ENCODE measurements at places on chromosomes 3 and 15.

- no peak for DNase-seq
These were observed 47.7 kb upstream of the HERC1 start for GRCh38 chr15:63881431-63881830.

- DNase-seq, result no peak
These were observed 19.0 kb upstream of the AGBL1 start for GRCh38 chr15:86060674-86061073.

- no peak for DNase-seq
These were observed 560.5 kb upstream of the ZNF717 start for GRCh38 chr3:76345878-76346277.

- DNase-seq, result peak; percentile 69
These were observed 91.1 kb downstream of the LINGO1 start for GRCh38 chr15:77541421-77542181.

DNA sequence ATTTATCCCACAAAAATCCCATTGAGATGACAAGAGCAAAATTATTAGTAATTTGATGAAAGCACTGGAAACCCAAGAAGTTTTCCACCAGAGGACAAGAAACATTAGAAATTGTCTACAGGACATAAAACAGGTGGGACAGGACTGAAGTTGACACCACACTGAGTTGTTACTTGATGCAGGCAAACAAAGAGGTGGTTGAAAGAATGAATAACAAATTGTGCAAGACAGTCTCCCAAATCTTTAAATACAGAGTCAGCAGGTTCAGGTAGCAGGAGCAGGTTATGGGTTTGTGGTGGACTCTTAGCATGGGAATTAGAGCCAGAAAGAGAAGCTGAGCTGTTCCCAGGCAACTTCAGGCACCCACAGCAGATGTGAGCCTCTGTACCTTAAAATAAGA is 30.3 kb upstream of the ARRDC4 start:
- DNase-seq, result no peak

- DNase-seq, result no peak
These were observed 608.2 kb upstream of the CCDC54 start for GRCh38 chr3:106768941-106769480.

GRCh38 chr3:35438101-35438500 is 201.2 kb upstream of the ARPP21 start:
- no peak for DNase-seq

- no peak for DNase-seq
These were observed 396.3 kb downstream of the LSAMP start for GRCh38 chr3:116048991-116049390.

DNA sequence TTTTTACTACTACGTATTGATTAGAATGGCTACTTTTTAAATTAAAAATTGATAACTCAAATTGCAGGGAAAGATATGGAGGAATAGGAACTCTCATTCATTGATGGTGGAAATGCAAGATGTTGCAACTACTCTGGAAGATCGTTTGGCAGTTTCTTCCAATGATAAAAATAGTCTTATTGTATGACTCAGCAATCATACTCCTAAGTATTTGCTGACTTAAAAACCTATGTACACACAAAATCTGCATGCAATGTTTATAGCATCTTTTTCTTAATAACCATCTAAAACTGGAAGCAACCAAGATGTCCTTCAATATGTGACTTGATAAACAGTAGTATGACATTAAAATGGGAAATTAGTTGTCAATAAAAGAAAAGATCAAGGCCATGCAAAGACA is 87.4 kb upstream of the LRRC3B start:
- no peak for DNase-seq

DNA sequence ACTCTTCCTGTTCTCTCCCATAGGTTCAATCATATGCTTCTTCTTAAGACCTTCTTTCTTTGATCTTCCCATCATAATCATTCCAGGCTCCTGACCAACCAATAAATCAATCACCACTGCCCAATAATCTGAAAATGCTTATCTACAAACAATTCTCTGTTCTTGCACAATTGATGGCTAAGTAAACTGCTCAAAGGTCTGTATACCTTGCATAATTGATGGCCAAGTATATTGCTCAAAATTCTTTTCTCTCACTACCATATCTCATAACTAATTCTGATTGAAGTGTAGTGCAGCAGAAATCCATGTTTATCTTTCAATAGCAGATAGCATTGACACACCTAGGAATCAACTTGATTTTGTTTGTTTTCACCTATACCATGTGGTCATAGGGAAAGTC is 83.4 kb upstream of the EPHA6 start:
- DNase-seq, result no peak

GRCh38 chr15:23866832-23867231 is 179.7 kb upstream of the NDN start:
- DNase-seq, result no peak

DNA sequence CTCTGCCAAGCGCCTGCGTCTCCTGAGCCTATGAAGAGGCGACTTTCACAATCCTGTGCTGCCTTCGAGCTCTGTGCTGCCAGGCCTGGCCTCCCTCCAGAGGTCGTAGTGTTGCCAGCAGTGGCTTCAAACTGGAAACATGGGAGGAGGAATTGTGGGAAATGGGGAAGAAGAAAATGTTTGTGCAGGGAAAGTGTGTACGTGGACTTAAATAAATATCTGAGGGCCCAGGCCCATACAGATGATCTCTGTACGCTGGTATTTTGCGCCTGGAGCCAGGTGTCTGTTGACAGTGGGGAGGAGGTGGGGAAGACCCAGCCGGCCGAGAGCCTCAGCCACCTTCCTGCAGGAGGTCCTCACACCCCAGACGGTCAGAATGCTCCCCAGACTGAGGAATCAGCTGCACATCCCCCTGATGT is 44.6 kb downstream of the ZBTB38 start:
- peak; percentile 97 for DNase-seq

GRCh38 chr3:149968216-149968615 is 2.5 kb downstream of the PFN2 start:
- DNase-seq, result peak; percentile 16

DNA sequence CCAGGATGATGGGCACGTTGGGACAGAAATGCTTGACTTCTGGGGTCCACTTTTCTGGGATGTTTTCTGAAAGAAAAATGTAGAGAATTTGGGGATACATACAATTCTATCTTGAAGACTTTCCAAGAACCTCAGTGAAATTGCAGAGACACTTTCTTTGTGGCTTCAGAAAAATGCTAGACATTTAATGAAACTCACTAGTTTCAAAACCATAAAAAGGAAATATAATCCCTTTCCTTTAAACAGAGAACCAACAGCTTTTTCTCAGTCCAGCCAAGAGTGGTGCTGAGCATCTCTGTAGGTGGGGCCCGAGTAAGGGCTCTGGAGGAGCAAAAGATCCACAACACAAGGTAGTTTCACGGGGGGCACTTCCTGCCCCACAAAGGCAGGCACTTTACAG is 4.4 kb upstream of the GPX1 start:
- no peak for DNase-seq

DNA sequence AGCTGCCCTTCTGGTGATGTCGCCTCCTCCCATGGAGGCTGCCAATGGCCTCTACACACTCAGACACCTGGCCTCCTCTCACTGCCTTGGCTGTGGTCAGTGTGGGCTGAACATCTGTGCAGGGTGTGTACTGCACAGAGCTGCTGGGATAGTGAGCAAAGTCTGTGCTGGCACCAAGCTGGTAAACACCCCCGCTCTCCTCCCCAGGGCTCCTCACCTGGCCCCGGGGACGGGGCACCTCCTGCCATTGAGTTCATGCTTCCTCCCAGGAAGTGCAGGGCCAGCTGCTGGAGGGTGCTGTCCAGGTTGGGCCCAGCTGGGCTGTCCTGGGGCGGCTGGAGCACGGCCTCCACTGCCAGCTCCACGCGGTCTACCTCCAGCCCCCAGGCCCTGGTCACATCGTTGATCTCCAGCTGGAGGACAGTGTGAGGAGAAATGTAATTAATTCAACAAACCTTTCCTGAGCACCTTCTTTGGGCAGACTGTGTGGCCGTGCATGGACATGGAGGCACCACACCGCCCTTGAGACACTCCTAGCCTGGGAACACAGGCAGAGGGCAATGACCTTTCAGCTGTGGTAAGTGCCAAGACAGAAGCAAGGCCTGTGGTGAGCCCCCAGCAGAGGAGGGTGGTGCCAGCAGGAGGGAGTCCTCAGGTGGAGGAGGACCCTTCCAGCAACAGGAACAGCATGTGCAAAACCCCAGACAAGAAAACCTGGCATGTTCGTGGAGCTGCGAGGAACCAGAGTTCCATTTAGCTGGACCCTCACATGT is 6.8 kb downstream of the STOML1 start:
- DNase-seq, result peak; percentile 55

GRCh38 chr3:192899540-192899982 is 18.1 kb downstream of the MB21D2 start:
- peak; percentile 78 for DNase-seq

DNA sequence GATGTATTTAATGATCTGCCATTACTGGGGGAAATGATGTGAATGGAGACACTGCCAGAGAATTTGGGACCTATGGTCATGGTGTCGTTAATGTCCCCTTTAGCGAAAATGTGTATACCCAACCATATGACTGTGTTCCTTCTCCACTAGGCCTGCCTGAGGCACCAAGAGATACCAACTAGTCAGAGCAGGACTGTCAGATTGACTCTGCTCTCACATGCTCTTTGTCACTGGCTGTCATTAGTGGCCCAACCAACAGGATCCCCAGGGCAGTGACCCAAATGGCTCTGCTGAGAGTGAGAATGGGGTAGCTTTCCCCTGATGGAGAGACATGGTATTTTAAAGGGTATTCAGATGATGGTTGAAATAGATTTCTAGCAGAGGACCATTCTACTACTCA is 2.8 kb downstream of the TAGLN3 start:
- DNase-seq, result no peak

DNA sequence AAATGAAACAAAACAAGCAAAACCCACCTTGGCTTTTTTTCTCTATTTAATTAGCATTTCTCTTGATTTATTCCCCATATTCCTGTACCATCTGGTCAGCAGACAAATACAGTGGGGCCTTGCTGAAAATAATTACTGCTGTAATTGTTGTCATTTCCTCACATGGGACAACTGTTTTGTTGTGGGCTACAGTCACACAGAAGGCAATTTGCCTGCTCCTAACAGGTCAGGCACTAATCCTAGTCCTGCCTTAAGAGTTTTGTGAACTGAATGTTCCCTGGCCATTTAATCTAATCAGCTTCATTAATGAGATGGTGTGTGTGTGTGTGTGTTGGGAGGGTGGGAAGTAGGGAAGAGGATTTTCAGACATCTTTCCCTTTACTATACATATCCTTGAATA is 11.6 kb downstream of the TRPC1 start:
- DNase-seq, result no peak

GRCh38 chr15:52783929-52784798 is 6.0 kb downstream of the ONECUT1 start:
- no peak for DNase-seq

- no peak for DNase-seq
These were observed 182.8 kb downstream of the KCNAB1 start for GRCh38 chr3:156303001-156303707.

- DNase-seq, result no peak
These were observed 21.9 kb upstream of the EHD4 start for GRCh38 chr15:41994171-41994650.
